Hindlimb muscle (tissue), 1 donor: ENCODE measurements at places on chromosomes 7 and 10.

- peak; percentile 83 for DNase-seq
Measured at GRCh38 chr10:68154211-68154497, 44.9 kb downstream of the MYPN start.

DNA sequence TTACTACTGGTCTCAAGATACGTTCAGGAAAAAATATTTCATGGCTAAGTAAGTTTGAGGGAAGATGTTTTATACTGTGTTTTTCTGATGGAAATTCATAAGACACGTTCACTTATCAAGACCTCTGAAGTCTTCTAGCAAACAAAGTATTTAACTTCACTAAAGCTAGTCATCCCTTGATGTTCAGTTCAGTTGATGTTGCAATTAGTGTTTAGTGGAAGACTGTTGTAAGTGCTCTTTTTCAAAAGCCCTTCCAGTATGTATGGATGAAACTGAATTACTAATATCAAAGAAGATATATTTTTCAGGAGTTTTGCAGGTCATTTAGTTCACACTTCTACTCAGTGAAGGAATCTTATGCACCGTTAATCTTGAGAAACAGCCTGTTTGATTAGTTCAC is 25.1 kb downstream of the CUL1 start:
- no peak for DNase-seq

GRCh38 chr10:131573707-131574106 is 262.2 kb upstream of the TCERG1L start:
- DNase-seq, result no peak

- no peak for DNase-seq
Measured at GRCh38 chr10:33803248-33803647, 468.8 kb upstream of the NRP1 start.

DNA sequence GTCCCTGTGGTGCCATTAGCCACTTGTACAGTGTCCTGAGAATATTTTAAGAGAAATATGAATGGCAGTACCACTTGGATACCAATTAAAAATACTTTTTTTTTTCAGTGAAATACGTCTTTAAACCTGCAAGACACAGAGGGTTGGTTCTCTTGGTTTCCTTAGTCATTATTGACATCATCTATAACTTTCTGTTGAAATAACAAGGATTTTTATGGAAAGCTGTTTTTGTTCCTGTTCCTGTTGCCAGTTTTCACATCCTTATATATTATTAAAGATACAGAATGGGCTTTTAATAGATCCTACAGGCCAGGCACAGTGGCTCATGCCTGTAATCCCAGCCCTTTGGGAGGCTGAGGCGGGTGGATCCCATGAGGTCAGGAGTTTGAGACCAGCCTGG is 579.9 kb downstream of the AUTS2 start:
- no peak for DNase-seq

GRCh38 chr7:4065190-4065589 is 616.9 kb upstream of the FOXK1 start:
- no peak for DNase-seq

- peak; percentile 56 for DNase-seq
Measured at GRCh38 chr10:788796-789748, 99.6 kb upstream of the DIP2C start.

DNA sequence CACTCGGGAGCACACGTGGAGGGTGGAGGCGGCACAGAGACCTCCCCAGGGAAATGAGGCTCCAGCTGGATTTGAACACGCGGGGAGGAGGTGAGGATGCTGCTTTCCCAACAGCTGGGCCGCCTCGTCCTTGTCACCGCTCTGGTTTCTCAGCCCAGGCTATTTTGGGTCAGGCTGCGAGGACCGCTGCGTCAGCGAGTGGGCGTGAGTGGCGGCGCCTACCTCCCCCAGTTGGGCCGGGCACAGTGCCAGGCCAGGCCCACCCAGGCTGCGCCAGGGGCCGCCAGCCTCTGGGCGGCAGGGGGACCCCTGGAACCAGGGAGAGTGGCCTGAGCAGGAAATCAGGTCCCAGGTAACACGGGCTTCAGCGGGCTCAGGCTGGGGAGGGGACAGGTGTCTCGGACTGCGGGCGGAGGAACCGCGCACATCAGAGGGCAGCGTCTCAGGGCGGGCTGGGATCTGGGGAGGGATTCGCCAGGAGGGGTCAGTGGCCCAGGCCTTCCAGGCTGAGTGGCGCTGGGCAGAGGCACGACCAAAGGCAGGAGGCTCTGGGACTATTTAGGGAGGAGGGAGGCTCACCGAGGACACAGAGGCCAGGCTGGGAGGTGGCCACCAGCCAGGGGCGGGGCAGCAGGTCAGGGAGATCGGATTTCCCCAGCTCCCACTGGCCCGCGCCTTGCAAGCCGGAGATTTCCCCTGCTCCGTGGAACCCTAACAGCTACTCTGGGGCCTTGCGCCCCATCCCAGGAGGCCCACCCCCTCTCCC is 125.2 kb upstream of the RET start:
- DNase-seq, result no peak

GRCh38 chr10:87915989-87916388 is 52.6 kb downstream of the PTEN start:
- DNase-seq, result no peak

- DNase-seq, result no peak
Measured at GRCh38 chr7:155203059-155203881, 94.4 kb upstream of the INSIG1 start.

DNA sequence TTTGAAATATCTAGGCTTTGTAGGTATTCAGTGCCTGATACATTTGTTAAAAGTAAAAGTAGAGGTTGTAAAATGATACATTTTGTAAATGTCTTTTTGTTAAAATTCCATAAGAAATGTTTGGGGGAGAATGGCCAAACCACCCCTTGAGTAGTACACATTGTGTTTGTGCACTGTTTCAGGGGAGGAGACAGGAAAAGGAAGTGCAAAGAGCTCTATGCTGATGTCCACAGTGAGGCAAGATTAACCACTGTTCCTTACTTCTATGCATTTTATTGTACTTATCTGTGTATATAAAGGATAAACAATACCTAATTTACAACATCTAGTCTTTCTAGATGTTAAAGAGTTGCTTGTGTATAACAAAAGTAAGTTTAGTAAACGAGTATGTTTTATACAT is 7.4 kb upstream of the CYCS start:
- DNase-seq, result no peak

DNA sequence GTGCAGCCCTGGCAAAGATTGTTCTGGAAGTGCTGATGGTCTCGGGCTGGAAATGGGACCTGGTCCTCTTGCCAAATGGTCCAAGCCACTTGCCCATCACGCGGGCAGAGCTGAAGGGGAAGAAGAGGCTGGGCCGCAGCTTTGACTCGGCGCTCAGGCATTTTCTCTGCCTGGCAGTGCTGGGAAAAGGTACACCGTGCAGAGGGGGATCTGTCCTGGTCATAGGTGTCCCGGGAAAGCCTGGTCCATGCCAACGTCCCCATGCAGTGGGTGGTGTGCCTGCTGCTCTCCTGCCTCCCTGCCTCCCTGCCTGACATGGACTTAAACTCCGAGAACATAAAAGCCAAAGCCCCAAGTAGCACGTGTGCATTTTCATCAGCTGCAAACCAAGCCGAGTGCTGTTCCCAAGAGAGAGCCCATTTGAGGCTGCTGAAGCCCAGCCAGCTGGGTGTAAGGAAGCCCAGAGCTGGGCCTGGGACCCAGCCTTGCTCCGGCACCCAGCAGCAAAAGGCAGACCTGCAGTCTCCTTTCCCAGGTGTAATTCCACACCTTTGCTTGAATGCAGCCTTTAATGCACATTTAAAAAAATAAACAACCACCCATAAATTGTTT is 72.7 kb downstream of the TCERG1L start:
- DNase-seq, result no peak

- no peak for DNase-seq
Measured at GRCh38 chr7:135321556-135321955, 87.9 kb downstream of the STRA8 start.

- DNase-seq, result no peak
Measured at GRCh38 chr7:71386152-71386785, 254.3 kb downstream of the GALNT17 start.

DNA sequence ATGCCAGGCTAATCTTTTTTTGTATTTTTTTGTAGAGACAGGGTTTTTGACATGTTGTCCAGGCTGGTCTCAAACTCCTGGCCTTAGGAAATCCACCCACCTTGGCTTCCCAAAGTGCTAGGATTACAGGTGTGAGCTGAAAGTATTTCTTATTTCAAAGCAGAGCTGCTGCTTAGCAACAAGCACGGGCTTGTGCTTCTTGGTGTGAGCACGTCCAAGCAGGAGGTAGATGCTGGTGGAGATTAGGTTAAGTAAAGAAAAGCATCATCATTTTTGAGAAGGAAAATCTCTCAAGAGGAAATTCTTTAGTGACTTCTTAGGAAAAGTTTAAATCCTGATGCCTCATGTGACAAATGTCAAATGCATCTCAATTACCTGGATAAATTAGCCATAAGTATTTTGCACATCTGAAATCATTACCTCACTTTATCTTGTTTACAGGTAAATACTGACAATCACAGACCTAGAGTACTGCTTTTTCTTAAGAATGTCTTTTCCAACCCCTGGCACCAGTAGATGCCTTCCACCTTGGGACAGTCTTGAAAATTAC is 431.8 kb upstream of the FZD8 start:
- DNase-seq, result no peak

- no peak for DNase-seq
Measured at GRCh38 chr7:112546723-112547513, 66.1 kb downstream of the LSMEM1 start.

- DNase-seq, result no peak
Measured at GRCh38 chr7:30705008-30705407, 22.8 kb upstream of the CRHR2 start.

GRCh38 chr10:43365001-43365400 is 6.4 kb upstream of the FXYD4 start:
- no peak for DNase-seq

- DNase-seq, result no peak
Measured at GRCh38 chr10:80509403-80510161, 28.1 kb upstream of the SH2D4B start.
